ENCODE measurements at places on chromosomes 12 and 14. TPM values are rescaled to one million over a fixed set of nuclear protein-coding genes. Genes with fewer than 3 reads are reported as not detected.

The HAL gene
- 0.42 TPM for total RNA-seq

The OR4K17 gene
- not detected for total RNA-seq

The ANKRD33 gene
- total RNA-seq = not detected

The RPS6KA5 gene
- 2.4 TPM for total RNA-seq

The FICD gene
- 2.8 TPM for total RNA-seq

The TBX3 gene
- 33.5 TPM for total RNA-seq

The CORO1C gene
- 182 TPM for total RNA-seq

The MLEC gene
- total RNA-seq = 90.5 TPM

The PSMC1 gene
- 224 TPM for total RNA-seq

The PLCZ1 gene
- total RNA-seq = not detected

The GOLGA3 gene
- 58.3 TPM for total RNA-seq

The KRT73 gene
- not detected for total RNA-seq

The SRRM4 gene
- not detected for total RNA-seq

The B4GALNT3 gene
- total RNA-seq = 7.3 TPM

The LDHB gene
- 896 TPM for total RNA-seq

The TSPAN9 gene
- 19.2 TPM for total RNA-seq

The FAM222A gene
- 0.31 TPM for total RNA-seq

The KIF21A gene
- 26.4 TPM for total RNA-seq

The YEATS4 gene
- 28.0 TPM for total RNA-seq

The C1QL4 gene
- 0.28 TPM for total RNA-seq

The ESRRB gene
- not detected for total RNA-seq

The PIK3C2G gene
- 0.34 TPM for total RNA-seq

The MAP3K9 gene
- total RNA-seq = 6.7 TPM

The MIP gene
- total RNA-seq = not detected

The RTRAF gene
- 230 TPM for total RNA-seq

The TMEM229B gene
- total RNA-seq = 2.2 TPM

The ANKRD52 gene
- total RNA-seq = 24.5 TPM

The MANSC4 gene
- 0.25 TPM for total RNA-seq

The CISTR gene
- not detected for total RNA-seq

The PROX2 gene
- not detected for total RNA-seq

The PTHLH gene
- total RNA-seq = 301 TPM

The LRRIQ1 gene
- 1.0 TPM for total RNA-seq

The PLA2G1B gene
- not detected for total RNA-seq

The FGD6 gene
- total RNA-seq = 65.5 TPM

The CARMIL3 gene
- 0.07 TPM for total RNA-seq

The E2F7 gene
- total RNA-seq = 20.8 TPM

The LALBA gene
- total RNA-seq = not detected

The CCDC38 gene
- not detected for total RNA-seq

The TMX1 gene
- total RNA-seq = 49.4 TPM

The TGFB3 gene
- total RNA-seq = 0.99 TPM
